ENCODE measurements at places on chromosomes 1 and 21.

DNA sequence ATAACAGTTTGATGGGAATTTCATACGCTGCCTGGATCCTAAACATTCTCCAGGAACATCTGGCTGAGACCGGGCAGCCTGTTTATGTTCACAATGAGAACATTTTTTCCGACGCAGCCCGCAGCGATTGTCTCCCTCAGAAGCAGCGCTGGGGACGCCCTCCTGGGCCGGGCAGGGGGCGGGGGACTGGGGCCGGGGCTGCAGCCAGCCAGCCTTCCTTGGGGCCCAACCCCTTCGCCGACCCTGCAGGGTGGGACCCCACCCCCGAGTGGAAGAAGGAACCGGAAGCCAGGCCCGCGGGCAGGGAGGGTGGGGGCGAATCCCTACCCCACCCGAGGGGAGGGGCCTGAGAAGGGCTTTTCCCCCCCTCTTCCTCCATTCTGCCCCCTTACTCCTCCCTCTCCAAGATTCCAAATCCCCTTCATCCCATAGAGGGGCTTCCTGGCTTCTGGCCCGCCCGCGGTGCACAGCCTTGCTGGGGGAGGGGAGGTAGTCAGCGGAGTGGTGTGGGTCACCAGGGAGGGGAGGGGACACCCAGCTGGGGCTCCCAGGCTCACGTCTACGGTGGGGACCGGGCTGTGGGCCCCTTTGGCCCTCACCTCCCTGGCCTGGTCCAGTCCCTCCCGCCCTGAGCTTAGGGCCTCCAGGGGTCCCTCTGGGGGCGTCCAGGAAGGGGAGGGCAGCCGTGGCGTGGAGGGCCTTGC, 60.6 kb downstream of the WNT9A start:
- peak; percentile 39 for DNase-seq

- DNase-seq = no peak
Measured at GRCh38 chr21:28938726-28939125, 54.0 kb downstream of the LTN1 start.

GRCh38 chr1:85151446-85151845, 49.4 kb downstream of the SYDE2 start:
- DNase-seq = no peak

GRCh38 chr1:185438936-185439335, 121.9 kb upstream of the IVNS1ABP start:
- no peak for DNase-seq

DNA sequence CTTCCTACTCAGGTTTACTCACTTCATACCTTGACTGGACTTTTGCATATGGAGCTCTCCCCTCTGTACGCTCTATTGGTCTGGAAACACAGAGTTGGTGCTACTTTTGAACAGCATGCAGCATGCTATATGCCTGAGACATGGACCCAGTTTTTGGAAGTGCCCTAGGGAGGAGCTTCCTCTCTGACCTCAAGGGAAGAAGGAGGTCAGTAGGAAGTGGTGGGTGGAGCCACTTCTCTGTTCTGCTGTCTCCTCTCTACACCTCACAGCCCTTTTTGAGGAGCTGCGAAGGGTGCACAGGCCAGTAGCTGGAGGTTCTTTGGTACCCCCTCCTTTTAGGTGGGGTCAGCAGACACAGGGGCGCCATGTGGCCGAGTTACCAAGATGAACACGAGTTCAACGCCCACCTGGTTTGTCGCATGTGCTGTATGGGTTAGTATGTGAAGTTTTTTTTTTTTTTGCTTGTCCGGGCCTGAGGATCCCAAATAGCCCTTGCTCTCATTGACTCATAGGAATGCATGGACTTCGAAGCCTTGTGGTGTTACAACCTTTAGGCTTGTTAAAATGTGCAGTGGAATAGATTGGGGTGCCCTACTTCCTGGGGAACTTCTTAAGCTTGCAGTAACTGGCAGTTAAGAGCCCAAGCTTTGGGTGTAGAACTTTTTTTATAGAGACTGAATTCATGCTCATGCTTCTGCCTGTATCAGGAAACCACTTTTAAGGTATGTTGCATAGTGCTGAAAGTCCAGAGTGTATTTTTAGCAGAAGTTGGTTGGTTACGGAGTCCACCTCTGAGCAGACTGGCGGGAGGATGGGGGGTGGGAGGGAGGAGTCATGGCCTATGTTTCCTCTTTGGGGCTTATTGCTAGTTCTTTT, 10.7 kb downstream of the MACF1 start:
- peak; percentile 35 for DNase-seq

GRCh38 chr1:232952514-232953499, 2.4 kb downstream of the NTPCR start:
- DNase-seq = peak; percentile 28

DNA sequence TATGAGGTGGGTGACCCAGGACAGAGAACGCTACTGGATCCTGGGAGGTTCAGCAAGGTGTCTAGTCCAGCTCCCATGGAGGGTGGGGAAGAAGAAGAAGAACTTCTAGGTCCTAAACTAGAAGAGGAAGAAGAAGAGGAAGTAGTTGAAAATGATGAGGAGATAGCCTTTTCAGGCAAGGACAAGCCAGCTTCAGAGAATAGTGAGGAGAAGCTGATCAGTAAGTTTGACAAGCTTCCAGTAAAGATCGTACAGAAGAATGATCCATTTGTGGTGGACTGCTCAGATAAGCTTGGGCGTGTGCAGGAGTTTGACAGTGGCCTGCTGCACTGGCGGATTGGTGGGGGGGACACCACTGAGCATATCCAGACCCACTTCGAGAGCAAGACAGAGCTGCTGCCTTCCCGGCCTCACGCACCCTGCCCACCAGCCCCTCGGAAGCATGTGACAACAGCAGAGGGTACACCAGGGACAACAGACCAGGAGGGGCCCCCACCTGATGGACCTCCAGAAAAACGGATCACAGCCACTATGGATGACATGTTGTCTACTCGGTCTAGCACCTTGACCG, 8.6 kb upstream of the PIGV start:
- DNase-seq = no peak

DNA sequence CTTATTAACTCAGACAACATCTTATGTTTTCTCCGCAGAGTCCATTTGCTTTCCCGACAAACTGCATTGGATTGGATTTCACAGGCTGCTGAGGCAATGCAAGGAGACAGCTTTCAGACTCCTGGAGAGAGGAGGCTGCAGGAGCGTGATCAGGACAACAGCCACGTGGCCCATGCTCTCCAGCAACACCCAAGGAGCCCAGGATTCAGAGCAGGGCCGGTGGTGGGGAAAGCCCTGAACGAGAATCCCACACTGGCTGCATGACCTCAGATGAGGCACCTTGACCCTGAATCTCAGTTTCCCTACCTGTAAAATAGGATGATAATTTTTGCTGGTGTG, 78.3 kb upstream of the NFASC start:
- no peak for DNase-seq

- DNase-seq = no peak
Measured at GRCh38 chr1:3992103-3992556, 92.1 kb upstream of the C1orf174 start.

DNA sequence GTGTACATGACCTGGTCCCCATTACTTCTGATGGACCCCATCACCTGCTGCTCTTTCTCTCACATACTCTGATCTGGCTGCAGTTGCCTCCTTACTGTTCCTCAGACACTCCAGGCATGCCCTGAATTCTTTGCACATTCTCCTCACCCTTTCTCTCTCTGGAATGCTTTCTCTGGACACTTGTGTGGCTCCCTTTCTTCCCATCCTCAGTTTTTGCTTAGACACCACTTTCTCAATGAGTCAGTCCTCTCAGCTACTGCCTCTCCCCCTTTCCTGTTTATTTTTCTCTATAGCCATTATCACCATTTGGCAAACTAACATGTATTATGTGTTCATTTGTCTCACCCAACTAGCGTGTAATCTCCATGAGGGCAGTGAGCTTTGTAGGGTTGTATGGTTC, 28.1 kb downstream of the PLXNA2 start:
- DNase-seq = no peak

GRCh38 chr1:100045206-100045605, 75.4 kb downstream of the SLC35A3 start:
- DNase-seq = no peak

DNA sequence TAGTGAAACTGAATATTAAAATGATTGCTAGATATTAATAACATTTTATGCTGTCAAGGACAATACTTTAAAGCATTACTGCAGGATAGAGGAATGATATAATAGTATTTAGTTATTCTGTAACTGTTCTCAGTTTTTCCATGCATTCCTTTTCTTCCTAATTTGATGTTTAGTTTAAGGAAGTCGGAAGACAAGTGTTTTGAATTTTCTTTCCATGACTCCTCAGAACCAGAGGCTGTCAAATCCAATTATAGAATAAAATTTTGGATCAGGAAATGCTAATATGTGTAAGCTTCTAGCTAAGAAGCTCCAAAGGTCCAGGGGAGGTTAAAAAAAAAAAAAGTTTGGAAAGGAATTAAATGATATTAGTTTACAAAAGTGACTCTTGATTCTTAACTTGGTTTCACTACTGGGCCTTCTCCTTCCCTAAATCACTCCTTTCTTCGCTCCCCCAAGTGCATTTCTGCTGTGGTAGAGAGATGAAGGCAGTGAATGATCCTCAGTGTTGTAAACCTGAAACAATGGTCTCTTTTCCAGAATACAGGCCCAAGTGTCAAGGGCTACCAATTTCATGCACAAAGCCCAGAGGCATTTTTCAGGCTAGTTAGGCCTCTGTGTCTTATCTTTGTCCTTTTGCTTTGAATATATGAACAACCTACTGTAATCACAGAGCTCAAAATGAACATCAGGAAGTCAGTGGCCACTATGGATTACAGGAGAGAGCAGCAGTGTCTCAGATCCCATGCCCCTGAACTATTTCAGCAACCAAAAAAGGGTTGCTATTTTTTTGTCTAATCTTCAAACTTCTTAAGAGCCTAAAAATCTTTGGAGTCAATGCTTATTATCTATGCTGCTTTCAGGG, 6.2 kb downstream of the ADSS2 start:
- no peak for DNase-seq

GRCh38 chr1:61620536-61620935, 104.4 kb downstream of the TM2D1 start:
- DNase-seq = no peak

DNA sequence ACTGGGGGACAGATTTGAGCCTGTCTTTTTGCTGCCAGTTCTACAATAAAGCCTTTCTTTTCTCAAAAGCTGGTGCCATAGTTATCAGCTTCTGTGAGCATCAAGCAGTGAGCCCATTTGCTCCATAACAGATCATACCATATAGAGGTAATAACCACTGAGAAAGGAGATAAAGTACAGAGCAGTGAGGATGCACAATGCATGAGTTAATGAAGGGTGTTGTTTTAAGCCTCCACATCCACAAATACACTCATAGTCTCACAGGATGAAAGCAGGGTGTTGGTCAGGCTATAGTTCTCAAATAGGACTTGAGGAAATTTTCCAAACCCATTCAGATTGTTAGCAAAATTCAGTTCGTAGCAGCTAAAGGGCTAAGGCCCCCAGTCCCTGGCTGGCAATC, 25.6 kb upstream of the SLC35A3 start:
- DNase-seq = no peak

DNA sequence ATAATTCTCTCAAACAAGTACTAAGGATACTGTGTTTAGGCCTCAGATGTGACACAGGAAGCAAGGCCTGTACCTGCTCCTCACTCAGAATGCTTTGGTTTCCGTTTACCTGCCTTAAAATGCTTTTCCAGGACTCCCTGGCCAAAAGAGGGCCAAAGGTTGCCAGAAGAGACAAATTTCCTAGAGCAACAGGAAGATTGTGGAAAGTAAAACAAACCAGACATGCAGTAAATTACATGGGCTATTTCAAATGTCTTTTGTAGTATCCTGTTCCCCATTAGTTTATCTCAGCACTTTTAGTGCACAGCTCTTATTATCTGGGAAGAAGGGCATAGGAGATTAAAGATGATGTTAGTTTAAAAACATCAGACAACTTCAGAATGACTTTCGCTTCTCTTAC, 280.0 kb downstream of the NFIA start:
- no peak for DNase-seq

DNA sequence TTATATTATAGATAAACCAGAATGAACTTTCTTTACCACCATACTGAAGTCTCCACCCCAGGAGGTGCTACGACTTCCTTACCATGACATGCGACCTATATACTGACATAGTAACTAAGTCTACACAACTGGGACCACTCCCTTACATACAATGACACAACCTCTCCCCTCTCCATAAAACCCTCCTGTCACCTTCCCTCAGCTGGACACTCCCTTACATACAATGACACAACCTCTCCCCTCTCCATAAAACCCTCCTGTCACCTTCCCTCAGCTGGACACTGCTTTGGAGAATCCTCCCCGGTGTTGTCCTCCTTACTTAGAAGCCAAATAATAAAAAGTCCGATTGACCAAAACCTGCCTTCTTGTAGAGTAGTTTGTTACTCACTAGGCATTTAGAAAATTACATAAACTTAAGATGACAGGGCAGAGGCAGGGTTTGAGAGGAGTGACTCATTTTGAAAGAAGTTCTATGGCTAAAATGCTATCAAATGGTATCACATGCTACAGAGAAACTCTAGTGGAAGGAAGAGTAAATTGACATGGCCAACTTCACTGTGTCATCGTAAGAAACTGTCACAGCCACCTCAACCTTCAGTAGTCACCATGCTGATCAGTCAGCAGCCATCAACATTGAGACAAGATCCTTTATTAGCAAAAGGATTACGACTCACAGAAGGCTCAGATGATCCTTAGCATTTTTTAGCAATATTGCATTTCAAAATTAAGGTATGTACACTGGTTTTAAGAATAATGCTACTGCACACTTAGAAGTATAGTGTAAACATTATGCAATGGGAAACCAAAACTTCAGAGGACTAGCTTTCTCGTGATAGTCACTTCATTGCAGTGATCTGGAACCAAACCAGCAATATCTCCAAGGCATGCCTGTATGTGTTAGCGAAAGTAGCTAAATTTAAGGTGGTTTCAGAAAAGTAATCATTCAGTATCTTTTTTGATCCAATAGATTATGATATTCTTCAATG, 56.4 kb downstream of the AHCTF1 start:
- no peak for DNase-seq

DNA sequence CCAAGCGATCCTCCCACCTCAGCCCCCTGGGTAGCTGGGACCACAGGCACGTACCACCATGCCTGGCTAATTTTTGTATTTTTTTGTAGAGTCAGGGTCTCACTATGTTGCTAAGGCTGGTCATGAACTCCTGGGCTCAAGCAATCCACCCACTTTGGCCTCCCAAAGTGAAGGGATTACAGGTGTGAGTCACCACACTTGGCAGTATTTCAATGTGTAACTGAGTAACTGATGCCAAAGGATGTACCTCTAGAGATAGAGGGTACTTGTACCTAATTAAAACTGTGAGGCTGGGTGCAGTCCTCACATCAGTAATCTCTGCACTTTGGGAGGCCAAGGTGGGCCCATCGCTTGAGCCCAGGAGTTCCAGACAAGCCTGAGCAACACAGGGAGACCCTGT, 258.7 kb upstream of the DMRTA2 start:
- no peak for DNase-seq

GRCh38 chr1:84361796-84362195, 36.5 kb upstream of the DNASE2B start:
- DNase-seq = no peak
